ENCODE measurements at places on chromosomes 5 and 9.

GRCh38 chr5:179901915-179902762, 5.6 kb downstream of the TBC1D9B start:
- DNase-seq, result no peak

GRCh38 chr5:36029914-36030313, 36.8 kb downstream of the UGT3A2 start:
- no peak for DNase-seq

- peak; percentile 25 for DNase-seq
These were observed 519 bp downstream of the HSPA5 start for GRCh38 chr9:125240649-125240999.

DNA sequence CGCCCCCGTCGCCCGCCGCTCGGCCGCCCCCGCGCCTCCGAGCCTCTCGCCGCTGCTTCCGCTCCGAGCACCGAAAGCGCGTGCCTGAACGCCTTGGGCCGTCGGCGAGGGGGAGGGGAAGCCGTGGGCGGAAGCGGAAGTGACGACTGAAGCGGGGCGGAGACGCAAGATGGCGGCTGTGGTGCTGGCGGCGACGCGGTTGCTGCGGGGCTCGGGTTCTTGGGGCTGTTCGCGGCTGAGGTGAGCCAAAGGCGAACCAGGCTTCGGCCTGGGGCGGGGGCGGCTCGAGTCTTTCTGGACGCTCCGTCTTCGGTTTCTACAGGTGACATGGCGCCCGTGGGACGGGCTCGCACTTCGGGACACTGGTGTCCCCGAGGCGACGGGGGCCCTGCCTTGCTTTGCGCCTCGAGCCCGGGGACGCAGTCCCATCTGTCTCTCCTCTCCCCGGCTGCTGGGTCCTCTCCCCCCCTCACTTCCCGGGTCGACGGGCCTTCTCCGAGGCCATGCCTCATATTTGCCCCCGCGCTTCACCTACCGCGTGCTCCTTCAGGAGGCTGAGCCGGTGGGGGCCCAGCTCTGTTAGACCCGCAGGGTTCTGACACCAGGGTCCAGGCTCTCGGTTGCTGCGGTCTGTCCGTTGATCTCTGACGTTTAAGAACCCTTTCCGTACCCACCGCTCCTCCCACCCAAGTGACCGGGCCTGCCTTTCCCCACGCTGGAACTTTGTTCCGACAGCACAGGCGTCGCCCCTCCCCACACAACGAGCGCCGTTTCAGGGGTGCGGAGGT, at the start of the genes ENTR1 and PMPCA:
Gene ENTR1, minus strand, starts transcription at position 115 of the 788 bp plus-strand sequence. CDS start 217 bp downstream, outside the sequence.
Gene PMPCA, plus strand, starts transcription at position 159 of the 788 bp plus-strand sequence. Its CDS starts 11 bp downstream, at position 170.
- DNase-seq, result peak; percentile 88

DNA sequence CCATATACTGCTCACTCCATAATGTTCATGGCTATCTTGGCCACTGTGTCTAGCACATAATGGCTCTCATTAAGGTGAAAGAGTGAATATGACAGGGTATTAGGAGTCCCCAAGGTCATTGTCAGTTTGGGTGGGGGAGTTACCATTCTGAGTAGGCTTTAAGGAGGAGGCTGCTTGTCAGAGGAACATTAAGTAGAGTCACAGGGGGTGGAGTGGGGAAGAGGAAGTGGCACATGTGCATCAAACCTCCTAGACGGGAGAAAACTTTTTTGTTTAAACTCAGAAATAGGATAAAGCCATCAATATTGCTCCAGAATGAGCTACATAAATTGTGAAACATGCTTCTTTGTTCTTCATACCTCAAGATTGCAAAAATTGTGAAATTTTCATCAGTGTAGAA, 45.5 kb downstream of the DAB2IP start:
- no peak for DNase-seq

GRCh38 chr5:38697013-38697412, 140.6 kb upstream of the LIFR start:
- DNase-seq, result peak; percentile 51

DNA sequence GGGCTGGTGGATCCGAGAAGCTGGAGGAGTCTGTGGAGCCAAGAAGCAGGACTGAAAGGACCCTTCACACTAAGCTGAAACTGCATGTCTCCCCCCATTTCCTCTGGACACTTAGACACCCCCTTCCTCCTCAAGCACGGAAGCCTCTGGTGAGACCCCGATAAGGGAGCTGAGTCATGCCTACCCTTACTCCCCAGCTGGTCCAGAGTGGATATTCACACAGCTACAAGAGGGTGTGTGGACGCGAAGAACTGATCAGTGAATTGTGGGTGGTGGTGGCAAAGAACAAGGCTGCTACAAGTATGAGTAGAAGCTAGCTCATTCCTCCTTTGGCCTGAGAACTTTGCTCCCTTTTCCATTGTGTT, 4.3 kb downstream of the TLN1 start:
- no peak for DNase-seq

- DNase-seq, result peak; percentile 85
These were observed 174.5 kb upstream of the MAP1B start for GRCh38 chr5:71932655-71933338.

DNA sequence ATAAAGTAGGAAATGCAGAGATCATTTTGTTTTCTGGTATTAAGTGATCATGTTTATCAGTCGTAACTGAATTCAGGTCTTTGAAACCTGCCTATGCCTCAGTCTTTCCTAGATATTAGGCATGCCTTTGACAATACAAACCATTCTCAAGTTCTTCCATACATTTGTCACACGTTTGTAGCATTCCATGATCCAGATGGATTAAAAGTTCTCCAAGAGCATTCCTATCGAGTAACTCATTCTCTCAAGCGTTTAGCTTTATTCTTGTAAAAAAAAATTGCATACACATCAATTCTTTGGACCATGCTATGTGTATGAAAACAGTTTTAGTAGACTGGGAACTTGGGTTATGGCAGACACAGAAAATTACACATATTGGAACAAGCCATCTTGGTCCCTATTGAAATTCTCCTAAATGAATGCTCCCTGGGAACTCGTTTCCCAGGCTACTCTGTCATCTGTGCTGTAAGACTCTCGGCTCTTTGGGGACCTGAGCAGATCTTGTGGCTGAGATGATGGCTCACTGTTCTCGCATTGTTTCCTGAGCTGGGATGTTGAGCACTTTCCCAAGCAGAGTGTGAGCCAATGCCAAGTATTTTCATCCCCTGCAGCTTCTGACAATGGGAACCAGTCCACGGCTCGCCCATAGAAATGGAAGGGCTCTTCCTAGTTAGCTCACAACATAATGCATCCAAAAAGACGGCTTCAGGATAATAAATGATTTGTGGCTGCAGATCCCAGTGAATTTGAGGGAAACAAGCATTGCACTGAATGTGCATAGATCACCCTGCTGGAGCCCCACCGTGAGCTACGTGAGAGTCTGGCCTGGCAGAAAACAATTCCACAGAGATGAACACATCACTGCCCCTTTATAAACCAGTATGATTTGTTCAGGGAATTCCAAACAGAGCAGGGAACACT, 230.2 kb downstream of the IRX1 start:
- DNase-seq, result peak; percentile 76

DNA sequence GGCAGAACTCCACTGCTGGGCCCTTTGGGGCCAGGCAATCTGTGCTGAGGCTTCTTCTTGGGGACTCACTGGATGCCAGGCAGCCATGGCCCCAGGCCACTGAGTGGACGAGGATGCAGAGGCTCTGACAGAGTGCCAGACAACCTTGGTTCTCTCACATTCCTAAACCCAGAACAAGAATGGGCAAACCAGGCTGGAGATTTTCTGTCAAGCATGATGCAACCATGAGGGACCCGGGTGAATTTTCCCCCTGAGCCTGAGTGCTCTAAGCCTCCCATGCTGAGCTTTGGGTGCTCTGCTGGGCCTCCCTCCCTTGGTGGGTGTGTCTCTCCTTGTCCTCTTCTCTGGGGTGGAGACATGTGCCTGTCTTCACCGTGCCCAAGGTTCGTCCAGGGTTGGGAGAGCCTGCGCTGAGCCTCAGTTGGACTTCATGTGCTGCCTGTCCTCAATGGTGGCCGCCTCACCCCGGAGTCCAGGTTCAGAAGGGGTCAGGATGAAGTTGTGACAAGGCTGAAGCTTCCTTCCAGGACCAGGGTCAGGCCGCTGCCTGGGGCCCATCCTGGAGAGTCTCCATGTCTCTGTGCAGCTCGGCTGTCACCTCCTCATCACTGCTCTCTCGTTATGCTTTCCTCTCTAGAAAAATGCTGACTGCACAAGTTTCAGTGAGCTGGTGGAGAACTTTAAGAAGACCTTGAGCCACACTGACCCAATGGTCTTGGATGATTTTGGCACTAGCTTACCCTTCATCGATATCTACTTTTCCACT, 24.1 kb downstream of the PITX1 start:
- no peak for DNase-seq

GRCh38 chr5:143131972-143132371, 271.5 kb downstream of the NR3C1 start:
- DNase-seq, result no peak
